Left kidney (tissue), 8 donors: ENCODE measurements at places on chromosomes 2 and 18.

DNA sequence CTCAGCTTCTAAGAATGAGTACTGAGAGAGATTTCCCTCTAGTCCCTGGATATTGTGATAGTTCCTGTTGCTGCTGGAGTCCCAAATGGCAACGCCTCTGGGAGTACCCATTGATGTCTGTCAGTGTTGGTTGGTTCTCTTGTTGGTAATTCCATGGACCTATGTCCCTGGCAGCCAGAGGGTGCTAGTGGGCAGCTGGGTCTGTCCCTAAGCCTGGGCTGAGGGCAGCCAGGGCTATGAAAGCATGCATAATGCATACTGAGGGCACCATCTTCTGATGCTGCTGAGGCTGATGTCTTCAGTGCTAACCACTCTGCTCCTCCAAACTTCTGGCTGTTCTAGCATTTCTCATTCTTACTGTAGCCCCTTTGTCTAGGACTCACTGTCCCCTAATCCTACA, 35.9 kb downstream of the NABP1 start:
- DNase-seq, result no peak

GRCh38 chr2:25430556-25430955, 88.8 kb upstream of the DNMT3A start:
- DNase-seq, result no peak

DNA sequence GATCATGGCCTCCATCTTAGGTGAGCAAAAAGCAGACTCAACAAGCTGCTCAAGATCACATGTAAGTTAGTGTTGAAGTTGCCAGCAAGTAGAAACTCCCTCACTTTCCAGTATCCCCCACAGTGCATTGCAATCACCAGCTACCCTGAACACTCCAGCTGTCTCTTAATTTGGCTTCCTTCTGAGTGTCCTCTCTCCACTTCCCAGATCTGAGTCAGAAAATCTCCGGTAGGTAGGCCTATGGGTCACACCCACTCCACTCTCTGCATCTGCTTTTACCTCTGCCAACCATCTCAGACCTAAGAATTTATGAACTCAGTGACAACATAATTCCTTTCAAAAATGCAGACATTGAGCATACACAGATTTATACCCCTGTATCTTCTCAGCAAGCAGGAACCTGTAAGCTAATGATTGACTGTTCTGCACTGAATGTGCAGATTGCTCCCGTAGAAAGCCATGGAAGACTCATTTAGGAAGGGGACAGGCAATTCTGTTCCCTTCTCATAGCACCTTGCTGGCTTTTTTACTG, 656.9 kb downstream of the EPHA4 start:
- no peak for DNase-seq

DNA sequence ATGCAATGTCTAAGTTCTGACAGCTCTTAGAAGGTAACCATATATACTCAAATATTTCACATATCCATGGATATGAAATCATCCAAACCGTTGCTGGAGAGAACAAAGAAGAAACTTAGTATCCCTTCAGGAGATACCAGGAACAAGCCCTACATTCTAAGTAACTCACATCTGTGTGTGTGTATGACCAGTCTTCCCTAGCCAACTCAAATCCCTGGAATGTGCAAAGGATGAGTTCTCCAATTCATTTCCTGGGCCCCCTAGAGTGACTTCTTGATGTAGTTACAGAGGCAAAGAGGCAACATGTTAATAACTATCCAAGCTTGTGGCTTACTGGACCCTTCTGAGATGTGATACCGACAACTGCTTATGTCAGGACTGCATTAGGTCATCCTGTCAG, 20.1 kb downstream of the TPGS2 start:
- DNase-seq, result no peak

- no peak for DNase-seq
Measured at GRCh38 chr2:158407031-158407430, 49.5 kb downstream of the CCDC148 start.

GRCh38 chr18:55579501-55580270, 8.3 kb downstream of the TCF4 start:
- no peak for DNase-seq

DNA sequence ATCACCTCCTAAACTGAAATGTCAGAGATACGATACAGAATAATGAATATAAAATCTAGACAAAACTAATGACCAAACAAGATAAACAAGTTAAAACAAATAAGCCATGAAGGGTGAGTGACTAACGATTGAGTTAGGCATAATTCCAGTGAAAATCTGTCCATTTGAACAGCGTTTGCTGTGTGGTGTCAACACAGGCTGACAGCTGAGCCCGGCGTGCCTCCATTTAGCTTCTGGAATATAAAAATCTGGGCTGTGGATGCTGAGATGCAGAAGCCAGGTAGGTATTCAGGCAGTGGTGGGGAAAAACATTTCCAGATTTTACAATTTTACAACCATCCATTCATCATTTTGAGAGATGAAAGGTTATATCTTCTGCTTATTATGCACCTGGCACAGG, 2041.4 kb upstream of the CELF4 start:
- DNase-seq, result no peak

- DNase-seq, result peak; percentile 59
Measured at GRCh38 chr2:150486539-150487484, 655 bp downstream of the RND3 start.

- no peak for DNase-seq
Measured at GRCh38 chr2:74186038-74186437, 7.4 kb upstream of the MOB1A start.

DNA sequence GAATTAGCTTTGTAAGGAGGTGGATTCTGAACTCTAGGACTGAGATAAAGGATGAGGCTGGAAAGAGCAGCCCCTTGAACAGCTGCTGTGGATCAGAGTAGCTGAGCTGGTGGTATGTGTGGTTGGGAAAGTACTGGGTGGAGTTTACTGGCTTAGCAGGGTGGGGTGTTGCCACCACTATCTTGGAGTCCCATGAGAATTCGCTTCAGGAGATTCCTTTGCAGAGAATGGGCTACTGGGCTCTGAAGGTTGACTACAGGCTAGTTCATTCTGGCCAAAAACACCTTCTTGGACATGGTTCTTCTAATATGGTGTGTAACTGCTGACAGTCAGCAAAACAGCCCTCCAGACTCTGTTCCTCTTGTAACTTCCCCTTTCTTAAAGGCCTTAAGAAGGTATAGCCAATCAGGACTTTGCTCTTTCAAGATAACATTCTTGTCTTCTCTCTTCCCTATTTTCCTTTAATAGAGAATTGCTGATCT, 52.7 kb downstream of the TET3 start:
- no peak for DNase-seq

GRCh38 chr2:149819356-149819957, 231.9 kb upstream of the MMADHC start:
- no peak for DNase-seq

- DNase-seq, result no peak
Measured at GRCh38 chr18:59357928-59358327, 1.1 kb downstream of the LMAN1 start.

GRCh38 chr18:44799382-44799906, 118.8 kb downstream of the SETBP1 start:
- no peak for DNase-seq

- no peak for DNase-seq
Measured at GRCh38 chr18:34951625-34952379, 89.4 kb upstream of the MAPRE2 start.

DNA sequence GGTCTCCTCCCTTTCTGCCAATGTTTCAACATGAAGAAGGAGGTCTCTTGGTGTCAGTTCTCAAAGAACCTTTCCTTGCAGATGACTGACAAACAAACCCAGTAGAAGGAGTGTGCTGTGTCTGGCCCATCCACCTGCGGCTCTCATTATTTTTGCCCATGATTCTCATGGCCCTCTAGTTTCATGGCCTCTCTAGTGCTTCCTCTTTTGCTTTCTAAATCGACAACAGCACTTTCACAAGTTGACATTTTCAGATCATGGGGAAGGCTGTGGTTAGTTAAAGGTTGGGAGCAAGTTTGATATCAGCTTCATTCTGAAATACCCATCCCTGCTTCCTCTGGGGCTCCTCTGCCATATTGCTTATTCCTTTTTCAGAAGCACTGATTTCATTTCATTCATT, 805.2 kb downstream of the SLC4A3 start:
- DNase-seq, result no peak

DNA sequence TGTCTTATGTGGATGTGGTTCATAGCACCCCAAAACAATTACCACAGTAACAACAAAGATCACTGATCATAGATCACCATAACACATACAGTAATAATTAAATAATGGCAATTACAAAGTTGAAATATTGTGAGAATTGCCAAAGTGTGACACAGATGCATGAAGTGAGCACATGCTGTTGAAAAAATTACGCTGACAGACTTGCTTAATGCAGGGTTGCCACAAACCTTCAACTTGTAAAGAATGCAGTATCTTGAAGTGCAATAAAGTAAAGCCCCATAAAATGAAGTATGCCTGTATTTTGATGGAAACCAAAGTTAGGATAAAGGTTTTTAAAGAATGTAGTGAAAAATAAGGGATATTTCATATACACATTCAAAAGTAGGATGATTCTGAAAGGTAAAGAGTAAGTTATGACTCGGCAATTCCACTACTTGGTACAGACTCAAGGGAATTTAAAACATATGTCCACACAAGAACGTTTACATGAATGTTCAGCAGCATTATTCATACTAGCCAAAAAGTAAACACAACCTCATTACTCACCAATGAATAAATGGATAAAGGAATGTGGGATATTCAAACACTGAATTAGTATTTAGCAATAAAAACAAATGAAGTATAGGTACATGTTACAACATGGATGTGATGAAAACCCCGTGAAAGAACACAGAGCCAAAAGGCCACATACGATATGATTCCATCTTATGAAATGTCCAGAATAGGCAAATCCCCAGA, 61.6 kb downstream of the SCN9A start:
- DNase-seq, result no peak
